ENCODE measurements at places on chromosomes 2 and 18.

DNA sequence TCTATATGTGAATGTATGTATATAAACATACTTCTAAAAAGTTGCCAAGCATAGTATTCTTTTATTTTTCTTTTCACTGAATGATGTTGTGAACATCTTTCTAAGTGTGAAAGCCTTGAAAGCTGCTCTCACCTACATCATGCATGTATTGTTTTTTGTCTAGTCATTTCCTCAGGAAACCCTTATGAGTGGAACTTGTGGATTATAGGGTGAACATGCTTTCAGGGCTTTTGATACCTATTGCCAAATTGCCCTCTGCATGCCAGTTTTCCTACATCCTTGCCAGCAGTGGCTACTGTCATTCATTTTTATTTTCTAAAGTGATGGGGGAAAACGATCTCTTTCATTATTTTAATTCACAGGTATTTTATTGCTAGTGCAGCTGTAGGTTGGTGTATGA, 78.3 kb downstream of the ADAM23 start:
- DNase-seq: no peak

DNA sequence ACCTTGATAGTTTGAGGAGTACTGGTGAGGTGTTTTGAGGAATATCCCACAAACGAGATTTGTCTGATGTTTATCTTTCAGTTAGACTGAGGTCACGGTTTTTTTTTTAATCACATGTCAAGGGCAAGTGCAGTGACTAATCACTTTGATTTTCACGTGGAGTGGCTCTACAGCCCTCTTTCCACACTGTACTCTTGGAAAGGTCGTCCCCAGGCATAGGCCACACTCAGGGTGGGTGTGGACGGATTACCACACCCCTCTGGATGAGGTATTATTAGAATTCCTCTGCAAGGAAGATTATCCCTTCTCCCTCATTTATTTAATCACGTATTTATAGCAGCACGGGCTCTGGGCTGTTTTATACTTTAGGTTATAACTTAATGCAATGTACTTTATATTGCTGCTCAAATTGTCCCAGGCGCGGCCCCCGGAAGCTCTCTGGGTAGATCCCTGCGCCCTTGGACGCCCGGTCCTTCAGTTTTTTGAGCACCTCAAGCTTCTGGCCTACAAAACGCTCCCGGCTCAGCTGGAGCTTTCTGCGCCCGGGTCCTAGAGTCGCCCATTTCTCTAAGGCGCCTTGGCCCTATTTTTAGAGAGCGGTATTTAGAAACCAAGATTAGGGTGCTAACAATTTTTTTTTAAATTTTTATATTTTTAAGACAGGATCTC, 515 bp upstream of the PLEKHB2 start:
- DNase-seq: peak; percentile 73

- DNase-seq: no peak
Measured at GRCh38 chr2:175577368-175577970, 396.0 kb upstream of the ATP5MC3 start.

GRCh38 chr2:235234736-235235135, 259.1 kb upstream of the AGAP1 start:
- no peak for DNase-seq

All from EL (cell line).